IMR-90 (cell line): ENCODE measurements at places on chromosomes 11 and 22. TPM values are rescaled to one million over a fixed set of nuclear protein-coding genes. Genes with fewer than 3 reads are reported as not detected.

Gene CHRM1
- polyA plus RNA-seq = not detected in 2 replicates

Gene INSC
- polyA plus RNA-seq = 0.53 and 0.87 TPM in 2 replicates

Gene MRPL49
- polyA plus RNA-seq = 51.5 and 56.8 TPM in 2 replicates

Gene RTN4RL2
- 0.83 and 1.5 TPM in 2 replicates for polyA plus RNA-seq

Gene KCNQ1
- 0.07 TPM in 1 of 2 replicates, not detected in the other for polyA plus RNA-seq

Gene GPR137
- polyA plus RNA-seq = 26.0 and 31.8 TPM in 2 replicates

Gene RASSF10
- not detected in 2 replicates for polyA plus RNA-seq

Gene ANO5
- polyA plus RNA-seq = not detected in 2 replicates

Gene SLC22A9
- polyA plus RNA-seq = not detected in 2 replicates

Gene RFPL3
- not detected in 2 replicates for polyA plus RNA-seq

Gene IFT27
- 26.9 and 27.0 TPM in 2 replicates for polyA plus RNA-seq

Gene POU2AF1
- polyA plus RNA-seq = not detected in 2 replicates

Gene BEST1
- 1.2 and 1.4 TPM in 2 replicates for polyA plus RNA-seq

Gene ABTB2
- polyA plus RNA-seq = 2.0 and 2.2 TPM in 2 replicates

Gene P2RX3
- polyA plus RNA-seq = not detected in 2 replicates

Gene AGBL2
- 1.2 and 1.5 TPM in 2 replicates for polyA plus RNA-seq

Gene CTSW
- 0.07 and 0.23 TPM in 2 replicates for polyA plus RNA-seq

Gene APOBEC3B
- 34.2 and 35.1 TPM in 2 replicates for polyA plus RNA-seq
